ENCODE measurements at places on chromosomes 6 and 20. TPM values are rescaled to one million over a fixed set of nuclear protein-coding genes. Genes with fewer than 3 reads are reported as not detected.

The GPX5 gene
- polyA plus RNA-seq = not detected

The TRMT6 gene
- polyA plus RNA-seq = 11.2 TPM

The CEBPB gene
- polyA plus RNA-seq = 17.9 TPM

The BTNL2 gene
- not detected for polyA plus RNA-seq

The PLEKHG1 gene
- 0.11 TPM for polyA plus RNA-seq

The KCNB1 gene
- not detected for polyA plus RNA-seq

The C6orf163 gene
- 0.23 TPM for polyA plus RNA-seq

The SLC35D3 gene
- not detected for polyA plus RNA-seq

The IRF4 gene
- polyA plus RNA-seq = 0.94 TPM

The CTAGE9 gene
- polyA plus RNA-seq = not detected

The FLRT3 gene
- not detected for polyA plus RNA-seq

The FAM83C gene
- polyA plus RNA-seq = not detected

The LGSN gene
- polyA plus RNA-seq = not detected

The SLC24A3 gene
- not detected for polyA plus RNA-seq

The CFAP61 gene
- polyA plus RNA-seq = not detected

The TBX18 gene
- polyA plus RNA-seq = not detected

The PET117 gene
- 41.4 TPM for polyA plus RNA-seq

The PRRT1 gene
- polyA plus RNA-seq = 2.8 TPM

The PRKN gene
- polyA plus RNA-seq = 2.2 TPM

The VSX1 gene
- polyA plus RNA-seq = not detected

The ZDHHC14 gene
- polyA plus RNA-seq = 0.09 TPM

The GSTA3 gene
- not detected for polyA plus RNA-seq

The RPS6KA2 gene
- polyA plus RNA-seq = 2.1 TPM

The ZSCAN23 gene
- 1.7 TPM for polyA plus RNA-seq

The MDC1 gene
- 2.8 TPM for polyA plus RNA-seq

The SULF2 gene
- polyA plus RNA-seq = not detected

The CDH26 gene
- polyA plus RNA-seq = 0.07 TPM

The ULBP2 gene
- not detected for polyA plus RNA-seq

The FNDC1 gene
- polyA plus RNA-seq = not detected

The TREML2 gene
- polyA plus RNA-seq = 0.65 TPM

The PROKR2 gene
- not detected for polyA plus RNA-seq

The PBOV1 gene
- polyA plus RNA-seq = not detected

The ZC3H12D gene
- 1.5 TPM for polyA plus RNA-seq

The UTRN gene
- 40.3 TPM for polyA plus RNA-seq

The MEP1A gene
- not detected for polyA plus RNA-seq

The PI16 gene
- 1.2 TPM for polyA plus RNA-seq

The GTSF1L gene
- 0.25 TPM for polyA plus RNA-seq

The PRPH2 gene
- not detected for polyA plus RNA-seq

The CDC5L gene
- polyA plus RNA-seq = 14.9 TPM

The PPP1R3G gene
- polyA plus RNA-seq = not detected

The QRSL1 gene
- polyA plus RNA-seq = 11.4 TPM

The GGT7 gene
- polyA plus RNA-seq = 9.4 TPM

The PSORS1C1 gene
- not detected for polyA plus RNA-seq

The HCK gene
- 0.24 TPM for polyA plus RNA-seq

The OR2B6 gene
- polyA plus RNA-seq = not detected

The BNIP5 gene
- polyA plus RNA-seq = not detected

The WFDC10B gene
- polyA plus RNA-seq = not detected

The C20orf144 gene
- polyA plus RNA-seq = not detected

The MAP7 gene
- not detected for polyA plus RNA-seq

The RCAN2 gene
- not detected for polyA plus RNA-seq

The BACH2 gene
- 21.7 TPM for polyA plus RNA-seq

The C20orf96 gene
- polyA plus RNA-seq = 0.46 TPM

The ENPP3 gene
- polyA plus RNA-seq = not detected

Measured in naive thymus-derived CD8-positive, alpha-beta T cell (primary cell).